ENCODE measurements at places on chromosomes 1 and 21.

DNA sequence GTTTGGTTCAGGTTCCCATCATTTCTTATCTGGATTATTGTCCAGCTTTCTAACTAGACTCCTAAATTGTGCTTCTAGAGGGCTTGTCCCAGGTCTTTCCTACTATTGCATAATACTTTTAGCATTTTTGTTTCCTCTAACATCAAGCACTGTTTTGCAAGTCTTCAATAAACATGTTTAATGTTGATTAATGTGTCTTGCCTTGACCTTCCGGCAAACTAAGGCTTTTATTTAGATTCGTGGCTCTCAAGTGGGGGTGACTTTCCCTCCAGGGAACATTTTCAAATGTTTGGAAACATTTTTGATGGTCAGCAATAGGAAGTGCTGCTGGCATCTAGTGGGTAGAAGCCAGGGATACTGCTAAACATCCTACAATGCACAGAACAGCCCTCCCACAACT, 90.7 kb downstream of the RPE65 start:
- no peak for DNase-seq

- DNase-seq, result no peak
Observed at GRCh38 chr1:241918879-241919278, 38.7 kb upstream of the BECN2 start.

DNA sequence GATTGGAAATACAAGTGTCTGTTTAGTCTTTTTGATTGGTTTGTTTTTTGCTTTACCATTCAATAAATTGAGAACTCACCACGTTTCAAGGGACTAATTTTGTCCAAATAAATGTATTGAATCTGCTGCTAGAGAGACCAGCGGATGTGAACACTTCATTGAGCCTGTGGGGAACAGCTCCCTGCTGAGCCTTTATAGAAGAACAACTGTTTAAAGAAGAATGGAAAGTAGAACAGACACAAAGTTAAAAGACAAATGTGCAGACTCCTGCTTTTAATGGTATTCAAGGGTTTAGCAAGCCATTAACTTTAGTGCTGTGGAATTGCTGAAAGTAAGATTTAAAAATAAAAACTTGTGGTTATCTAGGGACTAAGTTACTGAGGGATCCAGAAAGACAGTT, 817.7 kb upstream of the B3GALT2 start:
- DNase-seq, result no peak

- DNase-seq, result no peak
Observed at GRCh38 chr21:16578912-16579311, 849.1 kb downstream of the USP25 start.

GRCh38 chr1:19250629-19251304, 557 bp downstream of the EMC1 start:
- no peak for DNase-seq
